ENCODE measurements at places on chromosomes 3 and 15.

DNA sequence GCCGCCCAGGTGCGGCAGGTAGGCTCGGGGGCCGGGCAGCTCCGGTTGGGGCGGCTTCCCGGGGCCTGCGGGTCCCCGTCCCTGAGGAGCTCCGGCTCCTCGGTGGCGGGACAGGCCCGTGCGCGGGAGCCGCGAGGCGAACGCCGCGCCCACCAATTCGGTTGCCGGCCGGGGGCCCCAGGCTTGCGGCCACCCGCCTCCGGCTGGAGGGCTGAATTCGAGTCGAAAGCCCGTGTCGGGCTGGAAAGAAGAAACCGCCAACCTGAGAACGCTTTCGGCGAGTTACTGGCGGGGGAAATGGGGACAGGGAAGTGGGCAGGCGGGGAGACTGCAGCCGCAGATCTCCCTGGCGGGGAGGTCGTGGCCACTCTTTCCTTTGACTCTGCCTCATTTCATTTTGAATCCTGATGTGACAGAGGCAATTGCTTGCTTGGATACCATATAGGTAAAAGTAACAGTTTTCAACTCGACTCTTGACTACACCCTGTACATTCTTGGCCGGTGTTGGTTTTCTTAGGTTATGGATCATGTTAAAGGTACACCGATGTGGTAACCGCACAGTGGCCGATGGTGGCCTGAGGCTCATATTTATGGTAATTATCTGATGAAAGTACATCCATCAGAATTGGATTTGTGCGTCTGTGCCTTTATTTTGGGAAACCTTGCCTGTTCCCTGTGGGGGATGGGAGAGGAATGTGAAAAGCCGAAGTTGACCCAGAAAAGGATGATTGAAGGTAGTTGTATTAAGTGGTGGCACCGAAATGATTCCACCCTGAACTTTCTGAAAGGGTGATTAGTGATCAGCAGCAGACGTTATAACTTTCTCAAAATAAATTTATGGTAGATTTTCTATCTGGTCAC is 1.7 kb downstream of the B3GNT5 start:
- DNase-seq: no peak

- DNase-seq: no peak
These were observed 125.3 kb downstream of the MYRIP start for GRCh38 chr3:39934696-39935095.

- DNase-seq: no peak
These were observed 41.7 kb downstream of the DAPK2 start for GRCh38 chr15:64004587-64004986.

GRCh38 chr3:36969540-36970432 is 23.1 kb downstream of the EPM2AIP1 start:
- no peak for DNase-seq
